ENCODE measurements at places on chromosomes 7 and 10. TPM values are rescaled to one million over a fixed set of nuclear protein-coding genes. Genes with fewer than 3 reads are reported as not detected.

The DBF4 gene
- 29.6 TPM for total RNA-seq

The ASB10 gene
- total RNA-seq, result not detected

The VPS50 gene
- total RNA-seq, result 5.9 TPM

The STOX1 gene
- 0.64 TPM for total RNA-seq

The TRIM50 gene
- not detected for total RNA-seq

The LMOD2 gene
- total RNA-seq, result not detected

The KIF20B gene
- 16.9 TPM for total RNA-seq

The JAKMIP3 gene
- 1.1 TPM for total RNA-seq

The NODAL gene
- total RNA-seq, result not detected

The BET1 gene
- 21.3 TPM for total RNA-seq

The CYP2C19 gene
- not detected for total RNA-seq

The SEMA3A gene
- total RNA-seq, result 3.9 TPM

The GPR85 gene
- total RNA-seq, result not detected

The SPAG6 gene
- total RNA-seq, result not detected

The TM9SF3 gene
- total RNA-seq, result 93.9 TPM

The ANK3 gene
- total RNA-seq, result 0.59 TPM

The CARD11 gene
- 2.5 TPM for total RNA-seq

The CTAGE8 gene
- total RNA-seq, result not detected

The TSPAN12 gene
- total RNA-seq, result 0.79 TPM

The UBE2H gene
- total RNA-seq, result 58.5 TPM

The TMEM26 gene
- total RNA-seq, result not detected

The GLI3 gene
- 0.20 TPM for total RNA-seq

The SDK1 gene
- 0.37 TPM for total RNA-seq

The AKR1C1 gene
- total RNA-seq, result 601 TPM

The SRRM3 gene
- total RNA-seq, result 12.6 TPM

The WDR11 gene
- 22.9 TPM for total RNA-seq

The CRTAC1 gene
- total RNA-seq, result 1.4 TPM

The LIPK gene
- not detected for total RNA-seq

The KAT6B gene
- total RNA-seq, result 5.6 TPM

The C10orf53 gene
- total RNA-seq, result not detected

The ATRNL1 gene
- 0.23 TPM for total RNA-seq

The FAM24B gene
- total RNA-seq, result 11.9 TPM

The PNLIPRP1 gene
- total RNA-seq, result not detected

The CDHR1 gene
- total RNA-seq, result 0.11 TPM

The GIMAP2 gene
- 0.09 TPM for total RNA-seq

The TAS2R3 gene
- total RNA-seq, result not detected

The NPTX2 gene
- 0.12 TPM for total RNA-seq

The FAM25C gene
- total RNA-seq, result 0.98 TPM

The TNS3 gene
- total RNA-seq, result 86.6 TPM

The NPC1L1 gene
- 0.06 TPM for total RNA-seq

The PLEKHS1 gene
- 0.07 TPM for total RNA-seq

The MYH16 gene
- 0.39 TPM for total RNA-seq

All from A549 treated with Hydrocortisone at 1 μM for 4 hours (cell line).